ENCODE measurements at places on chromosomes 3 and 15.

DNA sequence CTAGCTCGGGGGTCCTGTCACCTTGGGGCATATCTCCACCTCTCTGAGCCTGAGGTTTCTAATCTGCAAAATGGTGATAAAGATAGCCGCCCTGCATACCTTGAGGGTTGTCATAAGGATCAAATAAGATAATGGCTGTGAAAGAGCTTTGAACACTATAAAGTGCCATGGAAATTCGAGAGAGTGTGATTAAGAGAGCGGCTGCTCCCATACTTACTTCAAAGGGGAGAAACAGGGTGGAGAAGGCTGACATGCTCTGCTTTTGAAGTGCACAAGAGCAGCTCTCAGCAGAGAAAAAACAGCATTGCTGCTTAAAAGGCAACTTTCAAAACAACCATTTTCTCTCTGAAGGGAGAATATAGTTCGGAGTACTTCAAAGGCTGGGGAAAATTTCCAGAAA is 529.2 kb downstream of the EPHB1 start:
- no peak for DNase-seq

DNA sequence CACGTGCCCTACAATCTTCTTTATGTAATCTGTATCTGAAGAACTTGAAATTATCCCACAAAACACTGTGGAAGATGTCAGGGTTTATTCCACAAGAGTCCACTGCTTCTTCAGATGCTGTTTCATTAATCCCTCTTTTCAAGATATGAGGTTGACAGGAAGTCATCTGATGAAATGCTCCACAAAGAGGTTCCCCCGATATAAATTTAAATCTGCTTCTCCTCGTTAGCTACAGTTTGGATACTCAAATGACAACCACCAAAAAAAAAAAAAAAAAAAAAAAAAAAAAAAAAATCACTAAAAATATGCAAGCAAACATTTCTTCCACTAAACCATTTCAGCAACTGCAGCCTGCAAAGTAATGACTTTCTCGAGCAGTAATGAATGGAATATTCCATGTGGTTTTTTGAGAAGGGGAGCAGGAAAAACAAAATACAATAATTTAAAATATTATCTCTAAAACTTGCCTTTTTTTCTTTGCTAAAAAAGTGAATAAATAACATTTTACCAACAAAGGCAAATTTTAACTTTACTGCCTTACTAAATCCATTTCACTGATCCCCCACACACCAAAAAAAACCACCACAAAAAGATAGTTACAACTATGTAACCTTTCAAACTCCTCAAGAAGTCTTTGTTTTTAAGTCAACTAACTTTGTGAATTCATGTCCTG is 37.8 kb downstream of the DLG1 start:
- no peak for DNase-seq

- no peak for DNase-seq
Measured at GRCh38 chr15:52491472-52491871, 37.2 kb downstream of the MYO5A start.

GRCh38 chr3:174891524-174892203 is 32.5 kb downstream of the NAALADL2 start:
- DNase-seq = no peak

GRCh38 chr15:27408428-27408827 is 437.4 kb downstream of the GABRG3 start:
- no peak for DNase-seq

DNA sequence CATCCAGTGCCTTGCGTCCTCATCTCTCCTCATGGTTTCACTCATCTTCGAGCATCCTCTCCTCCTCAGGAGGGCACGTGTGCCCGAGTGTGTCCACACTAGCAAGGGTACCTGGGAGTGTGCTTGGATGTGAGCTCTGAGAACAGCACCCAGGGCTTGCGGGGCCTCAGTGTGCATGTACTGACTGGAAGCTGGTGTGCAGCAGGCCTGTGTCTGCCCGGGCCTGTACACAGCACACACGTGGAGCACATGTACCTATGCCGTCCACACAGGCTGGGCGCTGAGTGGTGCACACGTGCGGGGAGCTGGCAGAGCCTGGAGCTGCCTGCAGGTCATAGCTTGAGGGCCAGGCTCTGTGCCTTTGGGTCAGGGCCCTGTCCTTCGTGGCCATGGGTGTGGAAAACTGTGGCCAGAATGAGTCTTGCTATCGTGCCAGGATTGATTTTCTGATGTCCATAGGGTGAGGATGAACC is 34.9 kb downstream of the TSPAN3 start:
- DNase-seq = no peak

DNA sequence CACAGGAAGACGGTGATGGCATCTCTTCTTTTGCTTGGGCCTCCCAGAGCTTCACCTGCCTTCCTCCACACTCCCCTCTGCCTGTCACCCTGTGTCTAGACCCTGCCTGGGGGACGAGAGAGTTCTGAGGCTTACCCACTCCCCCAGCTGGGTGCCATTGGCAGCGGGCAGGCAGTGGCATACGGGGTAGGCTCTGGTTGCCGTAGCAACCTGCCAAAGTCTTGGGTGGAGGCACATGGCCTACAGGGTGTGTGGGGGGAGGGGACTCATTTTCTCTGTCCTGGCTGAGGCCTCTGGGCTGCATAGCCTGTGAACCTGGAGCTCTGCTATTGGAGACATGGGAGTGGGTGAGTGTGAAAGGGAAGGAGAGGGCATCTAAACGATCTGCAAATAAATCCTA is 4.4 kb downstream of the INSYN1 start:
- no peak for DNase-seq

- no peak for DNase-seq
Measured at GRCh38 chr3:78455712-78456433, 1311.9 kb downstream of the ROBO1 start.

DNA sequence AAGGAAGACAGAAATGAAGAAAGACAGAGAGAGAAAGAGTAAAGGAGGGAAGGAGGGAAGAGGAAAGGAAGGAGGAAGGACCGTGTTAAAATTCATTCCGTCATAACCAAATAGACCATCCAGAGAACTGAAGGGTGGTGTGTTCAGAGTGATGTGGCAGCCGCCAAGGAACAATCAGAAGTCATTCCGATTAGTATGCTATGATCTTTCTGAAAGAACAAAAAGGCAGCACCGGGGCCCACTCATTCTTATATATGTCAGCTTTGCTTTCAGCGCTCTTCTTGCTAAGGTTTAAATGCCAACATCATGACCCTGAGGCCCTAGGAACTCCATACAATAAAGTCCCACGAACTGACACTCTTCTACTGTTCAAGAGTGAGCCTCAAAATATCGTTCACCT is 78.5 kb downstream of the CD47 start:
- no peak for DNase-seq

DNA sequence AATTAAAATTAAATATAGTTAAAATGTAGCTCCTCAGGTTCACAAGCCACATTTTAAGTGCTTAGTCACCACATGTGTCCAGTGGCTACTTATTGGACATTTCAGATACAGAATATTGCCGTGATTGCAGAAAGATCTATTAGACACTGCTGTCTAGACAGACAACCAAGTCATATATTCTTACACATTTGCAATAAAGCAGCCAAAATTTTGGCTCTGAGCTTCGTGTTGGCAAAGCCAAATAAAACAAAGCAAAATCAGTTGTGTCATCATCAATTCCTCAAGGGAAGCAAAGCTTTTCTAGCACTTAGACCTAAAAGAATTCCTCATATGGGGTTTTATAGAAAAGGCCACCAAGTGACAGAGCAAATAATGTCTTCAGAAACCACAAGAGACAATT is 193.1 kb upstream of the LPP start:
- no peak for DNase-seq

DNA sequence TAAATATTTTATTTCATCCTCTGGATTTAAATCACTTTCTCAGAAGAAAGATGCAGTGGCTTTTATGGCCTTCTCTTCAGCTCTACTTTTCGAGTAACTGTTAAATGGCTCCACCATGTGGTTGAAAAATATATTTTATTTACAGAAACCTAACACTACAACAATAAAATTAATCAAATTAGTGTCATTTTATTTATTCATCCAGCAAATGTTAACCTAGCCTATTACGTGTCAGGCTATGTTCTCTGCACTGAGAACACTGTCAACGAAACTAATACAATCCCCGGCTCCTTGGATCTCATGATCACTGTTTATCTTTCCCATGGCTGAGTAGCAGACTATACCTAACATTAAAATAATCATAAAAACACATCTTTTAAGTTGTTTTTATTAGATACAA is 148.0 kb upstream of the OSTN start:
- DNase-seq = no peak

- DNase-seq = no peak
Measured at GRCh38 chr15:95302206-95302605, 1028.3 kb upstream of the NR2F2 start.

DNA sequence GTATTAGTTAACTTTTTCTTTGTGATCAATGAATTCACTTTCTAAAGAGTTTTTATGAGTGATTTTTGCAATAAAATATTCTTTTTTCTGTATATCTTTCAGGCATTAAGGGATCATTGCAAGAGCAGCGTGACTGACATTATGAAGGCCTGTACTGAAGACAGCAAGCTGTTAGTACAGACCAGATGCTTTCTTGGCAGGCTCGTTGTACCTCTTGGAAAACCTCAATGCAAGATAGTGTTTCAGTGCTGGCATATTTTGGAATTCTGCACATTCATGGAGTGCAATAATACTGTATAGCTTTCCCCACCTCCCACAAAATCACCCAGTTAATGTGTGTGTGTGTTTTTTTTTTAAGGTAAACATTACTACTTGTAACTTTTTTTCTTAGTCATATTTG is 24.4 kb downstream of the SELENOT start:
- no peak for DNase-seq

GRCh38 chr3:12708584-12709192 is 44.8 kb upstream of the RAF1 start:
- DNase-seq = no peak

- no peak for DNase-seq
Measured at GRCh38 chr15:67796196-67797127, 28.8 kb upstream of the SKOR1 start.

- no peak for DNase-seq
Measured at GRCh38 chr3:4825436-4826236, 153.6 kb upstream of the BHLHE40 start.

- no peak for DNase-seq
Measured at GRCh38 chr3:64501298-64501906, 186.4 kb downstream of the ADAMTS9 start.

- no peak for DNase-seq
Measured at GRCh38 chr15:46039703-46040102, 404.9 kb downstream of the SQOR start.

DNA sequence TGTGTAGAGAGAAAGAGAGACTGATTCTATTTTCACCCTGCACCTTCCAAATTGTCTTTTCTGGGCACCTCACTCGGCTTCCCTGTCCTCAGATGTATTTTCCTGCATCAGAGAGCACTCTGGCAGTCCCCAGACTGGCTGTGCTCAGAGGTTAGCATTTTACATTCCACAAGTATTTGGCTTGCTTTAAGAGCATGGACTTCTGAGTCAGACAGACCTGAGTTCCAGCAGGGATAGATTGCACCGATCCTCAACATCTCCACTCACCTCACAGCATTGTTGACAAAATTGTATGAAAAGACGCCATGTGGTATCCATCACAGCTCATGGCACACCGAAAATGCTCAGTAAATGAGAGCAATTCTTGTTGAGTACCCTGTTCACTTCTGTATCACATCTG is 45.6 kb downstream of the SST start:
- no peak for DNase-seq

- no peak for DNase-seq
Measured at GRCh38 chr15:64979252-64979710, 10.4 kb downstream of the SPG21 start.

DNA sequence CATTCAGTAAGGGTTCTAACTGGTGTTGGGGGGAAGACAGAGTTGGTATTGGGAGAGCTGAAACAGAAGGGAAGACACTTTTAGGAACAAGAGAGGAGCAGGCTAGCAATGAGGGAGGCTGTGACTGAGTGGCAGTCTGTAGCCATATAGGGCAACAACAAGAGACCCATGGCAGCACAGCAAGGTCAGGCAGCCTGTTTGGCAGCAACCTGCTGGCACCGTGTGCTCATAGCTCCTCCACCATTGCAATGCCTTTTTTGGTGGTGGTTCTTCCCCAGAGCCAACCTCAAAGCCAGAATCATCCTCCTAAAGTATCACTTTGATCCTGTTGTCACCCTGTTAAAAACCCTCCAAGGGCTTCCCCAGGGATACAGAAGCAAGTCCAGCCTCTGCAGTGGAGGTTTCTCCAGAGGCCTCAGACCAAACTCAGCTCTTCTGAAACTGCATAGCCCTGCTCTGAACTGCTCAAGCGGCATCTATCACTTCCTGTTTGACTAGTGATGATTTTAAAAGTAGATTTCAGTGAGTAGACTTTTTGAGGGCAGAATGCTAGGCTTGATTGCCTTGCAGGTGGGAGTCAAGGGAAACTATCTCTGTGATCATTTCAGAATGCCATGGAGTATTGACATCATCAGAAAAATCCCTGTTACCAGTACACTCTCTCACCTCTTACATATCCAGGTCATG is 176.9 kb downstream of the STAC start:
- DNase-seq = no peak

DNA sequence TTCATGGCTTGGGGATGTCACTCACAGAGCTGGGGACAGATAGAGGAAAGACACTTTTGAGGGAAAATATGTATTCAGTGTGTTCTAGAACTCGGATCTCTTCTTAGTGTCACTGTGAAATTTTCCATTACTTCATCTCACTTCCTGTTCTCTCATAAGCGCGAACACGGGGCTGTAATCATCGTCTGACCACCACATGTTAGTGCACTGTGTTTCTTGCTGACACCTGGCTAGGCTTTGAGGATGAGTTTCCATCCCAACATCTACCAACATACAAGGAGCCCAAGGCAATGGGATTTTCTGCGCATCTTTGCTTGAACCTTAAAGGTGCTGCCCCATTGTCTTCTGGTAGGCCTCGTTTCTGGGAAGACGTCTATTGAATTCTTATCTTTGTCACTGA is 84.0 kb downstream of the LIPC start:
- peak; percentile 10 for DNase-seq

DNA sequence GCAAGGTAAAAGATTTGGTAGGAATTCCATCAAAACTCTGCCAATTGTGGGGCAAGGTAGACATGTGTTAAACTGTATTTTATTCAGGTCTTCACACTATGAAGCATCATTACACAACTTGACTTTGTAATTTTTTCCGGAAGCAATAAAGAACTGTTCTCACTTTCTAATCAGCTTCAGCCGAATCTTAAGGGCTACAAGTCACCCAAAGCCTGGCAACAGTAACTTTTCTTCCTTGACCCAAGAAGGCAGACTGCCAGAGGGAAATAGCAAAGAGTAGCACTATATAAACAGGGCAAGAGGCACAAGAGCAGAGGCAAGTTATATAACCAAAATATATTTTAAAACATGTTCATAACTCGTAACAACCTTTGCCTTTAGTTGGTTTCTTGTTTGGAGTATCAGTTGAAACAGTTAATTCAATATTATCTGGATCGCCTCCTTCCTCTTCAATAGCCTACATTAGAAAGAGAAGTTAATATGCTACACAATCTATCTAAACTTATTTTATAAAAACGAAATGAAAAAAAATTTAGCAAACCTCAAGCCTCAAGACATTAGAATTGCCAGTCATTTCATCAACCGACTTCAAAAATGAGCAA is 1.4 kb downstream of the SLTM start:
- DNase-seq = no peak

Measured in activated CD4-positive, alpha-beta T cell treated with anti-CD3 and anti-CD28 coated beads, Interleukin-2, amount 50 U/mL, for 24 hours (primary cell).